ENCODE measurements at places on chromosomes 1 and 21. TPM values are rescaled to one million over a fixed set of nuclear protein-coding genes. Genes with fewer than 3 reads are reported as not detected.

NR5A2 gene
- total RNA-seq, result not detected

ZYG11B gene
- 34.5 TPM for total RNA-seq

POU2F1 gene
- total RNA-seq, result 7.0 TPM

ATP6V1G3 gene
- not detected for total RNA-seq

GCLM gene
- total RNA-seq, result 22.5 TPM

NHLH1 gene
- total RNA-seq, result 0.20 TPM

GBP3 gene
- 17.3 TPM for total RNA-seq

KRTAP13-2 gene
- not detected for total RNA-seq

AK5 gene
- total RNA-seq, result 24.6 TPM

CLDN17 gene
- total RNA-seq, result not detected

GJA9 gene
- total RNA-seq, result not detected

OR2L8 gene
- not detected for total RNA-seq

AMY2A gene
- total RNA-seq, result not detected

VANGL2 gene
- not detected for total RNA-seq

DSCAM gene
- not detected for total RNA-seq

OLIG2 gene
- total RNA-seq, result not detected

ASAP3 gene
- total RNA-seq, result 39.9 TPM

SPRR2D gene
- not detected for total RNA-seq

LCK gene
- total RNA-seq, result not detected

HSPA6 gene
- total RNA-seq, result under 0.01 TPM

NMNAT2 gene
- total RNA-seq, result 4.4 TPM

MASP2 gene
- total RNA-seq, result 0.20 TPM

GLMN gene
- total RNA-seq, result 12.9 TPM

RAD54L gene
- total RNA-seq, result 4.0 TPM

KRTAP10-5 gene
- total RNA-seq, result not detected

SMIM12 gene
- total RNA-seq, result 24.6 TPM

HSPG2 gene
- total RNA-seq, result 123 TPM

FCGR3A gene
- total RNA-seq, result not detected

Measured in subcutaneous preadipocyte (primary cell).